ENCODE measurements at places on chromosomes 5 and 9.

- no peak for DNase-seq
These were observed 223.5 kb upstream of the TUT7 start for GRCh38 chr9:86577420-86578333.

DNA sequence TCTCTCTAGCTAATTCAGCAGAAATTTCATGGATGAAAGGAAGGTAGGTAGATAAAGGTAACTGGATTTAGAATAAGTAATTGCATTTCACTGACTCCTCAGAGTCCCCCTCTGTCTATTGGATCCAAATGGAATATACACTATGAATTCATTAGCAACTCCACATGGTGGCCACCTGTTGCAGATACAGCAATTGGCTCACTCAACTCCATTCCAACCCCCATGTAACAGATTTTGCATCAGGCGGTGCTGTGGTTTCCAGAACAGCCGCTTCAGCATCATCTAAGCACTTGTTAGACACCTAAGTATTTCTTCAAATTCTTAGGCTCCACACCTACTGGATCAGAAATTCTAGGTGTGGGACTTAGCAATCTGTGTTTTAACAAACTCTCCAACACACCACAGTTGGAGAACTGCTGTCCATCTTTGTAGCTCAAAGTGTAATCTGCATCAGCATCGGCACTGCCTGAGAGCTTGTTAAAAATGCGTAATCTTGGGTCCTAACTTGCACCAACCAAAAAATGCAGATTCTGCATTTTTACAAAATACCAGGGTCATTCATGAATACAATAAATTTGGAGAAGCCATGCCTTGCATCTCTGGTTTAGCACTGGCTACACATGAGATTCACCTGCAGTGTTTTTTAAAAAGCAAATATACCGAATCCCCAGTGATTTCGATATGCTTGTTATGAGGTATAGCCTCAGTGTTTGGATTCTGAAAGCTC lies 413.8 kb upstream of the CD180 start:
- DNase-seq = no peak

DNA sequence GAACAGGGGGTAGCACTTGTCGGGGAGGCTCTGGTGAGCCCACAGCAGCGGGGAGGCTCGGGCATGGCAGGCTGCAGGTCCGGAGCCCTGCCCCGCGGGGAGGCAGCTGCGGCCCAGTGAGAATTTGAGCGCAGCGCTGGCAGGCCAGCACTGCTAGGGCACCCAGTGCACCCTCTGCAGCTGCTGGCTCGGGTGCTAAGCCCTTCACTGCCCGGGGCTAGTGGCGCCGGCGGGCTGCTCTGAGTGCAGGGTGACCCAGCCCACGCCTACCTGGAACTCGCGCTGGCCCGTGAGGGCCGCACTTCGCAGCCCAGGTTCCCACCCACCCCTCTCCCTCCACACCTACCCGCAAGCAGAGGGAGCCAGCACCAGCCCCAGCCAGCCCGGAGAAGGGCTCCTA lies 151.0 kb downstream of the NXNL2 start:
- no peak for DNase-seq

DNA sequence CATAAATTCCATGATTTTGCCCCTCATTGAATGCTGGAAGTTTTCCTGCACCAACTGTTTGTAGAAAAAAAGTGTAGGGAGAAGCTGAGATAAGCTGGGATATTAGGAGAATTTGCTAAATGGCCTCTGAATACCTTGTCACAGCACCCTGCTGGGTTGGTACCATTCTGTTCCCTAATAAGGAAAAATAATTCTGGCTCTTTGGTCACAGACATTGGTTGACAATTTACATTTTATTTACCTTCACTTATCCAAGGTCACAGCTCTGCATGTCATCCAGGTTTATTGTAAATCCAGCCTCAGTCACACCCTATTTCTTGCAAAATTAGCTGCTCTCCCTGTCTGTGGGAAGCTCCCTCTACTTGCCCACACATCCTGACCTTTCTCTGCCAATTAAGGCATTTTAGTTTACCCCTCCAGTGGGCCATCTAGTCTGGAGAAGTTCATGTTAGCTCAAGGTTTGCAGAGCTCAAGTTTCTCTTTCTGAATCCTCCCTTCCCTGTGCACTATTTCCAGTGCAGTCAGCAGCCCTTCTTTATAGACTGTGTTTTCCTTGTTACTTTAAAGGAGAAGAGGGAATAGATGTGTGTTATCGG lies 115.4 kb upstream of the NTRK2 start:
- no peak for DNase-seq

DNA sequence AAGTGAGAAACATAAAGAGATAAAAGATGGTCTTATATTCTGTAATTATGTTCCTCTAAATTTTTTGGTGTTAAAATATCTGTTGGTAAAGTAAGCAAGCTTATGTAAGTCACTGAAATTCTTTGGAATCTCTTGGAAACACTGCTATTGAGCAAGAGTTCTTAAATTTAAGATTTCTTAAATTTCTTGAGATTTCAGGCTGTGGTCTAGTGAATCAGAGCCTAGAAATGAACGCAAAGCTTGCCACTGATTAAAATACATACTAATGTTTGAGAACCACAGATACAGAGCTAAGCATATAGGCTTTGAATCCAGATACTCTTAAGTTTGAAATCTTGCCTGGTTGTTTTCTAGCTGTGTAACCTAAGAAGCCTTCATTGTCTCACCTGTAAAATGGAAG lies 133.4 kb downstream of the TRPM3 start:
- no peak for DNase-seq

- no peak for DNase-seq
These were observed 41.7 kb upstream of the GABRP start for GRCh38 chr5:170741801-170742200.

DNA sequence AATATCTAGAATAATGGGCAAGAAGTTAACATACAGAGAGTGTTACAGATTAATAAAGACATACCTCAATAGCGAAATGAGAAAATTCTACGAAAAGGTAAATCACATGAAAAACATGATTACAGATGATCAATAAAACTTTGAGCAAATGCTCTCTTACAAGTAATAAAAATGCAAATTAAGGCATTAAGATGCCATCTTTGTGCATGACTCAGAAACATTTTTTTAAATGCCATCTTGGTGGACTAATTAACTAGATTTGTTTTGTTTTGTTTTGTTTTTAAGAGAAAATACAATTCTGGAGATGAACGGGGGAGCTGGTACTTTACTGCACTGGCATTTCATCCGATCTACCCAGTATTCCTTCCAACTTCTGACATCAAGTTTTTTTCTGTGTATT lies 130.2 kb downstream of the SUSD1 start:
- no peak for DNase-seq

DNA sequence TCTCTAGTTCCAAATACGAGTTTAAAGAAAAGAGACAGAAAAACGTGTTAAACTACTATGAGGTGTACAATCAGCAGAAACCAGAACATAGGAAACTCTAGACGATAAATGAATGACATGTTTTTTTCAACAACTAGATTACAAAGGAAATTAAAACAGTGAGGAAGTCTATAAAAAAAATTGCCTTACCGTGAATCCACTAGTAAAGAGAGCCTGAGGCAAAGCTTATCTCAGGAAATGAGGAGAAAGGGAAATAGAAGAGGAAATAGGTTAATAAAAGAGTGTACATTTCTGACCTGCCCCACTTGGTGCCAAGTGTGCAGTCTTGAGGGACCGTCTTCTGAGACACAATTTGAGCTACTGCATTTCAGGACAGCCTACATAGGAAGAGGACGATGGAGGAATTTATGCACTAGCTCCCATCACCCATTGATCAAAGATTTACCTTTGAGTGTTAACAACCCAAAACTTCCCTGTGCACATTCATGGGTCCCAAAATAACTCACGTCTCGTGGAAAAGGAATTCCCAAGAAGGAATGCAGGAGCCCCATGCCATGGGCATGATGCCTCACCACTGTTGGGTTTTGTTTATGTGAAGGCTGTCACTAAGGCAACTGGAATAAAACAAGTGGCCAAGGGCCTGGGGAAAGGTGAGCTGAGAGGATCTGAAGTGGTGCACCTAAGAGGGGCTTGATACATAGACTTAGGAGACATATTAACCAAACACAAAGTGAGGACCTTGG lies 53.6 kb upstream of the SLC1A3 start:
- no peak for DNase-seq

DNA sequence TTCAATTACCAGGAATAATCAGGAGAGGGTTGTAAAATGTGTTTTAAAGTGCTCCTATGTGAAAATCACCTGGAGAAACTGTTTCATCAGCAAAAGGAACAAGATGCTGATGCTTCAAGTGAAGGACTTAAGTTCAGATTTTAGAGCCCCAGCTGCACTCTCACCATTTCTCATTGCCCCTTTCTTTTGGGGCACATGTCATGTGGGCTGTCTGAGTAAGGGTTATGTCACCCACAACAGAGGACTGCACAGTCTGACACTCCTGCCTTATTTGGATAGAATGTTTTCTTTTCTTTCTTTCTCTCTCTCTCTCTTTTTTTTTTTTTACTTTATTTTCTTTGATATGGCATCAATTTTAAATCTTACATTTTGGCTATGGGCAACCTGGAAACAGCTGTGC lies 204.1 kb upstream of the EFNA5 start:
- no peak for DNase-seq

DNA sequence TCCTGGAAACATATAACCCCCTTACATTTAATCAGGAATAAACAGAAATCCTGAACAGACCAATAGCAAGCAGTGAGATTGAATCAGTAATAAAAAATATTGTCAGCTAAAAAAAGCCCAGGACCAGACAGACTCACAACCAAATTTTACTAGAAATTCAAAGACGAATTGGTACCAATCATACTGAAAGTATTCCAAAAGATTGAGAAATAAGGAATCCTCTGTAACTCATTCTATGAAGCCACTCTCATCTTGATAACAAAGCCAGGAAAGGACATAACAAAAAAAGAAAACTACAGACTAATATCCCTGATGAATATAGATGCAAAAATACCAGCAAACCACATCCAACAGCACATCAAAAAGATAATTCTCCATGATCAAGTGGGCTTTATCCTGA lies 714.0 kb downstream of the SEMA5A start:
- DNase-seq = no peak

DNA sequence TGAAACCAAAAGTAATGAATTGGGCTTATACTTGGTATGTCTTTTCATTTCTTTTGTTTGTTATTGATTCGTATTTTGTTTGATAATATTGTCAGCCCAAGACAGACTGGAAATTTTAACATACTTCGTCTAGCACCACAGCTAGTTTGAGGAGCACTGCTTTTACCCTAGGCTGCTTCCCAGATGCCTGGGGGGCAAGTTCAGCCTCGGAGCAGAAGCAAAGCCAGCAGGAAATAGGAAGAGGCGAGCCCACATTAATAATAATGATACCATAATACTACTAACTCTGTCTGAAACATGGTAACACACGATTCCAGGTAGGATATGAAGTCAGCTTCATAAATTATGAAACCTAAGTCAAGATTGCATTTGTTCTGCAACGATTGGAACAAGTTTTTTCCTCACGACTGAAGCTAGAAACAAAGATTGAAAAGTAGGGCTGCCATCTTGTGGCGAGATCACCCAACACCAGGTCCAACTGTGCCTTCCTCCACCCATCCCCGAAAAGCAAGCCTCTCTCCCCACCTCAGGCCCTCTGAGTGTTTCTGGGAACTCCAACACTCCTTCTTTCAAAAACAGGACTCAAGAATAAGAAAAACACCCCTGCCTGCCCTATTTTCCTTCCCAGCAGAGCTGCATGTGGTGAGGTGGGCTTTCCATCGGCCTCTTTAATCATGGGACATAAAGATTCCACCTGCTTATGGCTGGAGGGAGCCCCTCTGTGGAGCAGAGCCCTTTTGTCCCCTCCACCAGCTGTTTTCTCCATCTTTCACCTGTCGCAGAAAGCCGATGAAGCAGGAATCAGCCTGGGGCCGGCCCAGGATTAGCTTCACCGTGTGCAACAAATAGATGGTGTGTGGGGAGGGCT lies 236.4 kb downstream of the CAAP1 start:
- DNase-seq = no peak

DNA sequence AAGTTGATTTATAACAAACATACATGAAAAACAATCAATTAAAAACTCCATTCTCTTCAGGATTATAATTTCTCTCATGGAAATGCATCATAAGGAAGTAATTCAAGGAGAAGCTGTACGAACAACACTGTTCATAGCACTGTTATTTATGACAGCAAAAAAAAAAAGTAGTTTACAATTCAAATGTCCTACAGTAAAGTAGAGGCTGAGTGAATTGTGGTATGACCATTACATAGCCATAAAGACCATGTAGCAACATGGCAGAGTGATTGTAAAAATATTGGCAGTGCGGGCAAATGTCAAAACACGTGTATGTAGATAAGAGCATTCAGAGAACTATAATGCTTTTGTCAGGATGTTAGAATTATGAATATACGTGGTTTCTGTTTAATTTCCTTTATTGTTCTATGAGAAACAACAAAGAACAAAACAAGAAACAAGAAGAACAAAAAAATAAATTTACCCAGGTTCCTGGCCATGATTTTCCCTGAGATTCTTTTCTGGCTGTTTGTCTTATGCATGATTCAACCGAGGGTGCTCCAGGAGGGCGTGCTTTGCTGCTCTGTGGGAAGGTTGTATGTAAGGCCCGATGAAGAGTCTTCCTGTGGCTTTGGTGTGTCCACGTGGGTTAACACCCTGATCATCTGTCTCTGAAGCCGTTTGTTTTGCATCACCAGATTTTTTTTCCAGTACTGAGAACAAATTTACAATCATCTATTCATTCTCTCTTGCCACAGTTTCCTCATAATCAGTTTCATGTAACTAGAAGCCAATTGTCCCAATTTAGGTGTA lies 28.8 kb downstream of the GCNT4 start:
- no peak for DNase-seq

DNA sequence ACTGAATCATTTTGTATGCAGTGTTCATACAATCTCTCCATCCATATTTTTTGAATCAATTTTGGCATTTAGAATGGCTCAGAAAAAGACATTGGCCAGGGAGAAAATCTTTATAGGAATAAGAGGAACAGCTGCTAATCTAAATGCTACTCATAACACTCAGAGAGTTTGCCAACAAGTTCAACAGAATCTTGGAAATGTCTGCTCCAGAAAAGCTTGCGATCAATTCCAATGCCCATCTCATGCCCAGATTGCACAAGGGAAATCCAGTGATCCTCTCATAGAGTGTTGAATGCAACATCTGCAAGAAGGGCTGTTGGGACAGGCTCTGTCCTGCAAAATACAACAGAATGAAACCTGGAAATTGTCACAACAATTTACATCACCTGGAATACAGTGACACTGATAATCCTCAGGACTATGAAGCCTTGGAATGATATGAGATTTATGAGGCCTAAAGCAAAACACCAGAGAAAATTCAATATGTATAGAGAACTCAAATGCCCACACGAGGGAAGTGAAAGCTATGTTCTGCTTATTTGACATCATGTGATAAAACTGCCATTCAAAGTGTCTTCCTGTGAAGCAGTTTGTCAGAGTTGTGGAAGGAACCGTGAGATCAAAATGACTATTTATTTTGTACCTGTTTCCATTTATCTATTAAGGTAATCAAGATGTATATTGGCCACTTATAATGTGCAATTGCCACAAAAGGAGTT lies 190.1 kb downstream of the PARP8 start:
- DNase-seq = no peak

All from omental fat pad (tissue), 4 donors.